ENCODE measurements at places on chromosomes 2 and 18.

DNA sequence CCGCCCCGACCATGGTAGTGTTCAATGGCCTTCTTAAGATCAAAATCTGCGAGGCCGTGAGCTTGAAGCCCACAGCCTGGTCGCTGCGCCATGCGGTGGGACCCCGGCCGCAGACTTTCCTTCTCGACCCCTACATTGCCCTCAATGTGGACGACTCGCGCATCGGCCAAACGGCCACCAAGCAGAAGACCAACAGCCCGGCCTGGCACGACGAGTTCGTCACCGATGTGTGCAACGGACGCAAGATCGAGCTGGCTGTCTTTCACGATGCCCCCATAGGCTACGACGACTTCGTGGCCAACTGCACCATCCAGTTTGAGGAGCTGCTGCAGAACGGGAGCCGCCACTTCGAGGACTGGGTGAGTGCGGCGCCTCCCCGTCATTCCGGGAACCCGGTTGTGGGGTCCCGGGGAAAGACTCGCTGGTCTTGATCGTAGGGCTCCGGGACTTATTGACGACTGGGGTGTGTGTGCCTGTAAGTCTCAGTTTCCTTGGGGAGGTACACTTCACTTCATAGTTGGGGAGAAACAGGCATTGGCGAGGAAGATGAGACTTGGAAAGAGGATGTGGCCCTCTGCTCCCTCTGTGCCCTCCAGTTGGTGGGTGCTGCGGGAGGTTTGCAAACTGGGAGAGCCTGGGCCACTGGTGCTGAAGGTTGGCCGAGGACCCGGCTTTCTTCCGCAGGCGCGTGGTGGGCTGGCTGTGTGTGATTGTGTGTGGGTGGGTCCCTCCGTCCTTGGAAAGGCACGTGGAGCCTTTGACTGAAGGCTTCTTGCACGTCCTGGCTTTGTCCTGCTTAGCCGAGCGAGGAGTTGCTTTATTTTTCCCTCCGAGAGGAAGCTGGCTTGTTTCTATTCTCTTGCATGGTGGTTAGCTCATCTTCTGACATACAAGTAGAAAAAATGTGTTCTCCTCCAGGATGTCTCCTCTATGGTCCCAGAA, 886 bp downstream of the PRKCE start:
- DNase-seq = no peak

DNA sequence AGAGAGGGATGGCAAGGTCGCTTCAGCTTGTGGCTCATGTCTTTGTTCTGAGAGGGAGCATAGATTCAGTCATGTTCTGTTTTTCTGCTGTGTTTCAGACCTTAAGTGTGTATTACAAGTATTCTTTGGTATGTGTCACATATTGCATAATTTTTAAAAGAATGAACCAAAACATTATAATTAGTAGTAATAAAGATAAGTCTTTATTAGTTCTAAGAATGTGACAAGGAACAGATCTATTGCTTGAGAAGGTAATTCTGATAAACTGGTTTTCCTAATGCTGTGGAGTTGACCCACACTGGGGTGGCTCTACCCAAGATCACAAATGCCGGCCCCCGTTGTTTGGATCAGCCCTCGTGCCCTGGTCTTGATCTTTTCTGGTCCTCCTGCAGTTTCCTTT, 124.3 kb upstream of the FOSL2 start:
- no peak for DNase-seq

DNA sequence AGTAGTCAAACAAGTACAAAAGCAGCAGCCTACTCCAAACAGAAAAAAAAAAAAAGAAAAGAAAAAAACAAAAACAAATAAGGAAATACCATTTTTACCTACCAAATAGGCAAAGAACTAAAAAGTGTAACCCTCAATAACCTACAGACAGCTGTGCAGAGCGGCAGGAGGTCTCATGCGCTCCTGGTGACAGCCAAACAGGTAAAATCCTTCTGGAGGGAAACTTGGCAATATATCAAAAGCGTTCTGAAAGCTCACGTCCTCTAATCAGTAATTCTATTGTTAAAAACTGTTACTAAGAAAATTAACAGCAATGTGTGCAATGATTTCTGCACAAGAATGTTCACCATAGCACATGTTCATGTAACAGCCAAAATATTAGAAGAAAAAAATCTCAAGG, 105.6 kb downstream of the AFF3 start:
- DNase-seq = no peak

DNA sequence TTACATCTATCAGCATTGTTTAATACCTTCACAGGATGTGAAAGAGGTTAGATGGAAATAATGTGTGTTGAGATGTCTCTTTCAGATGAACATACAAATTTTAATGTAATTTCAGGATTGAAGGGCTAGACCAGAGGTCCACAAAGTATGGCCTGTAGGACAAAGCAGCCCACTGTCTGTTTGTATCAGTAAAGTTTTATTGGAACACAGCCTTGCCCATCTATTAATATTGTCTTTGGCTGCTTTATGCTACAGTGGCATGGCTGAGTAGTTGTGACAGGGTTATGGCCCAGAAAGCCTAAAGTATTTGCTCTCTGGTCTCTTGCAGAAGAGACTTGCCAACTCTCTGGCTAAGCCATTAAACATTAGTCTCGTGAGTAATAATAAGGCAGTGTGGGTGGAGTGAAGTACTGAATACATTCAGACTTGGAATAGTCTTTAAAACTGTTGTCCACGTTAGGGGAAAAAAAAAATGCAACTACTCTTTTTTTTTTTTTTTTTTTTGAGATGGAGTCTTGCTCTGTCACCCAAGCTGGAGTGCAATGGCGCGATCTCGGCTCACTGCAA, 74.5 kb upstream of the NOSTRIN start:
- DNase-seq = no peak

GRCh38 chr2:202102425-202103000, 29.5 kb downstream of the KIAA2012 start:
- DNase-seq = no peak

GRCh38 chr2:203704430-203704829, 2.0 kb upstream of the CD28 start:
- DNase-seq = no peak

DNA sequence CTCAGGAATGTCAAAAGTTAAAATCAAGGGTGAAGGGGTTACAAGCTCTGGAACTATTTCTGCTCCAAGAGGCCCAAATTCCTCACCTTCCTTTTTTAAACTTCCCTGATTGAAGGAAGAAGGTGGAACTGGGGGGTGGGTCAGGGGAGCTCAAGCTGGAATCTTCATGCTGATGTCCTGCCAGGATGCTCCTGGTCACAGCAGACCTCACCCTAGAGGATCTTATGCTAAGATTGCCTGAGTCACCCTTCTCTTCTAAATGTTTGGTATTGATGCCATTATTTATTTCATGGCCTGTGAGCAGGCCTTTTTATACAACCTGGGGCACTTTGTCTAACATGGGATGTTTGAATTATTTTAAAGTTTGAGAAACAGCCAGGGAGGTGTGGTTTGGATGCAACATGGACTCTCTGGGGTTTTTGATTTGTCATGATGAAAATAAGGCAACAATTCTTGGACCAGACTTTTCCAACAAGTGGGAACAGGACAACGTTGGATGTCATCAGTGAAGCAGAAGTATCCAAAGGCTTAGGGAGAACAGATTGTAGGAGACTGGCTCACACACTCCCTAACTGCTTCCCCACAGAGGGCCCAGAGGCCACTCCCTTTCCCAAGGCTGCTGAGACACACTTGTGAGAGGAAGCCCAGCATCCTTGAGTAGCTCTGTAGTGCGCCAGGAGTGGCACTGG, 420.2 kb upstream of the MEX3C start:
- no peak for DNase-seq

DNA sequence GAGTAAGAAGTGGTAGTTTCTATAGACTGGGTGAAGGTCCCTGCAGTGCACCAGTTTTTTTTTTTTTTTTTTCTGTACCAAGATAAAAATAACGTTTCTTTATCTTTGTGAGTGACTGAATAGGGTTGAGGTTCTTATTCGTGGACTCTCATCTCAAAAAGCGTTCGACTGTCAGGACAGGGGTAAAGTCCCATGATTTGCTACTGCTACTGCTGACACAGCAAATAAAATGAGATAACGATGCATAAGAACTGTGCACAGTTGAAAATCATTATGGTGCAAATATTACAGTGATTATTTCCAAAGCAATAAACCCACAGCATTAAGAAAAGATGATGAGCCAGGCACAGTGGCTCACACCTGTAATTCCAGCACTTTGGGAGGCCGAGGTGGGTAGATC, 482.0 kb upstream of the CHST9 start:
- no peak for DNase-seq

GRCh38 chr2:100193291-100193710, 50.9 kb upstream of the AFF3 start:
- no peak for DNase-seq

DNA sequence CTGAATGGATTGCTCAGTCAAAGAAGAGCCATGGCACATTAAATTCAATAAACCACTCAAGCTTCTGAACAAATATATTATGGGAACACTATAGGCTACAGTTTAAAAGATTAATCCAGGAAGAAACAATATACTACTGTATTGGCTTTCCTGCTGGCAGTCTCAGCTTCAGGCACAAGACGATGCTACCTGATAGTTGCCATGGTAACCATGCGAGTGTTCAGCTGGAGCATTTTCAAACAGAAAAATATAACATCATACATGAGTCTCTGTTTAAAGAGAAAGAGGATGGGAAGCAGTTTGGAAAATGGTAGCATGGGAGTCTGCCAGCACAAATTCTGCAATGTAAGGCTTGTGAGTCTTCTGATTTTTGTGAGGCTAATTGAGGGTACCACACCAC, 65.9 kb upstream of the CPO start:
- DNase-seq = no peak

DNA sequence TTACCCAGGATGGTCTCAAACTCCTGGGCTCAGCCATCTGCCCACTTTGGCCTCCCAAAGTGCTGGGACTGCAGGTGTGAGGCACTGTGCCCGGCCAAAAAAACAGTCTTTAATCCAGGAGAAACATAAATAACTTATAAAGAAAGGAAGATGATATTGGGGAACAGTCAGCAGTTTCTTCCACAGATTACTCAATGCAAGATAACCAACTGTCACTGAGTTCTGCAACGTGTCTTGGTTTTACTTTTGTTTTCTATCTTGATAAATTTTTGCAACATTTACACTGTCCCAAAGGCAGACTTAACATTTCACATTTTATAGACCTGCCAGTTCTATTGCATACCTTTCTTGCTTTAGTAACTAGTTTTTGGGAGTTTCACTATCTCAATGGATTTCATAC, 71.1 kb downstream of the ANKRD44 start:
- DNase-seq = no peak

DNA sequence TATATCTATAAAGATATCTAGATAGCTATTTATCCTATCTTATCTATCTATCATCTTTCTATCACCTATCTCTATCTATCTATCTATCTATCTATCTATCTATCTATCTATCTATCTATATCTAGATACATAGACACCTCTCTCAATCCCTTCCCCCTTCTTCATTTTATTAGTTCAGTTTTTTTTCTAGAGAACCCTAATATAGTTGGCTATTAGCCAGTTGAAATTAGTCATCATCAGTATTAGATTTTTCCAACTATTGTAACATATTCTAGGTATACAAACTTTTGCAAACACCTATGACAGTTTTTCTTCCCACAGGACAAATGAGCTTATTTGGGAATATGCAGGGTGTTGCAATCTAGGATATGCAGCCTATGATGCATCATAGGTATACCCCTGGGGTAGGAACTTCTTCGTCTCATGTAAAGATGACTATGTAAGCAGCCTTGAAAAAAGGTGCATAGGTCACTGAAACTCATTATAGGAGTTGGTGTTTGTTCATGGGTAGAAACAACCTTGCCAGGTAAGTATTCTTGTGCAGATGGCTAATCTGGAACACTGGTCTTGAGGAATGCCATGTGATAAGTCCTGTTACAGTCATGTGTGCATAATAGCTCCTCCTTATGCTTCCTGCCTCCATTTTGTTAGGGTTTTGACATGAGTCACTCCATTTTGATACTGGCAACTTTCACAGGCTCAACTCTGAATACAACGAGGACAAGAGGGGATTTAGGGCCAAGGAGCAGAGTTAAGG, 160.7 kb upstream of the ZSWIM2 start:
- no peak for DNase-seq

GRCh38 chr2:236811062-236811656, 241.5 kb downstream of the ACKR3 start:
- DNase-seq = no peak

DNA sequence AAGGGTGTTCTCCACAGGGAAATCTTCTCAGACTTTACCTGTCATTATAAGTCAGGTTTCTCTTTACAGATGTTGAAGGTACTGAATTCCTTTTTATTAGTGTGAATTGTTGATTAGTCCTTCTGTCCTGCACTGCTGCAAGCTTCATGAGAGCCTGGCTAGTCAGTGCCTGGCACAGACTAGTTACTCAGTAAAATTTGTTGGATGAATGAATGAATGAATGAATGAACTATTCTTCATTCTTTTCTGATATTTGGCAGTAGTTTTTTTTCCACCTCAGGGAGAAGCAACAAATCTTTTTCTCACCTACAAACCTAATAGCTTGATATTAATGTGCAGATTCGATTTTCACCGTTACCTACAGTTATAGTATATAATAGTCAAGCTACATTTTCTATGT, 64.3 kb downstream of the ACVR2A start:
- DNase-seq = no peak

DNA sequence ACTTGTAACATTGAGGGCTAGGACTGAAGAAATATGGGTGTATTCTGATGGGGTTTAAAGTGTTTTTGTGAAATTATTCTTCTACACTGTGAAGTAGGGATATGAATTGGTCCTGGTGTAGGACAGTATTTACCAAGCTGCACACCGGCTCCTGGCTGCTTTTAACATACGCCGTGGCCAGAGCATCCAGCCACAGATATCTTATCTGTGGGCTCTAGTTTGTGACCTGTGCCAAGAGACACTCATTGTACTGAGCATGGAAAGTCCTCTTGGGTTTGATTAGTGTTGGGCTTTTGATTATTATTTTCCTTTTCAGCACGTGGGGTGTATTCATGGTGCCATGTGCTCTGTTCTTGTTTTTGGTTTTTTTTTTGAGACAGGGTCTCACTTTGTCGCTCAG, 8.0 kb downstream of the USP39 start:
- DNase-seq = no peak
